WERI-Rb-1 (cell line): ENCODE measurements at places on chromosomes 6 and 20.

DNA sequence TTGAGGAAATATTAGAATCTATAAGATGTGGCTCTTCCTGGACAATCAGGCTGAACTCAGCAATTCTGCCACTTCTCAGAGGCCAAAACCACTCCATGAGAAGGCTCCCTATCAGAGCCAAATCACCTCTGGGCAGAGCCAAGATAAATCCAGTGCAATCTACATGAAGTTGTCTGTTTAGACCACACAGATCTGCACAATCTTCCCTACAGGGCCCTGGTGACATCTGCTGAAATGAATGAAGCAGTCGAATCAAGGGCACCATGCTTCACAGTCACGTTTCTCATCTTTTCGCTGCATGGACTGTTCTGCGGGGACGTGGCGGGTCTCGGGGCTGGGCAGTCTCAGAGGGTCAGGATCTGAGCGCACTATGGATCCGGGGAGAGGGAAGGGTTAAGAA lies 60.1 kb upstream of the CD93 start:
- DNase-seq = no peak

DNA sequence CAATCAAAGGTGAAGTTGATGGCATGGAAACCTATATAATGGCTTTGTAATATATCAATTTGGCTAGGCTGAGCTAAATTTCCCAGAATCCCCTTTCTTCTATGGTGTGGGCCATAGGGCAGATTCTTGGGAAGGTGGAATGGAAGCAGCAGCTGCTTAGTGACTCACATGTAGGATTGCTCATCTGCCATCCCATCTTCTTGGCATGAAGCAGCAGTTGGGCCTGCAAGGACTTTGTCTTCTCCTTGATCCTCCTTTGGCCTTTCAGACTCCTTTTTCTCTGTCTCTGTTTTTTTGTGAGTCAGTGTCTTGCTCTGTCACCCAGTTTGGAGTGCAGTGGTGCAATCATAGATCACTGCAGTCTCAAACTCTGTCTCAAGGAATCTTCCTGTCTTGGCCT lies 52.6 kb upstream of the CEP162 start:
- DNase-seq = no peak

DNA sequence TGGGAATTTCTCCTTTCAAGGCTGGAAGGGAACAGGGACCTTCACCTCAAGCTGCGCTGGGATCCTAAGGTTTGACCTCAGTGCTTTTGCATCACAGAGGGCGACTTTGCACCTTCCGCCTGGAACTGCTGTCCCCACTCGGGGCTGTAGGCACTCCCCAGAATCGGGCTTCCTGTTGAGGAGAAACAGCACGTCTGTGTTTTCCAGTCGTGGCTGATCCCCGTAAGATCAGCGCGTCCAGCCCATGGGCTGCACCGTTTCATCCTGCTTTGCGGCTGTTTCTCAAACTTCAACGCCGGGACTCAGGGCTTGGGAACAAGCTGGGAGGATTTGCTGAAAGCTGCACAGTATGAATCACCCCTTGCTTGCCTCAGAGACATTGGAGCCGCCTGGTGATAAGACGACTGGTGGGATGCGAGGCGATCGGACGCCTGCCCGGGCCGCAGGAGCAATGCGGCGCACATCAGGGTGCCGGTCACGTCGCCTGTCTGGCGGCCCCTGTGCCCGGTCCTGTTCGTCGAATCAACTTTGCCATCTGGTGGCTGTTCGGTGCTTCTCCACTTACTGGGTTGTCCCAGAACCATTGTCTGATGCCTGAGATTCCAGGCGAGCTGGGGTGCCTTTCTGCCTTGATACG lies 53.6 kb upstream of the FRMD1 start:
- DNase-seq = peak; percentile 87

GRCh38 chr20:62487561-62488354 lies 12.0 kb upstream of the GATA5 start:
- DNase-seq = peak; percentile 94

DNA sequence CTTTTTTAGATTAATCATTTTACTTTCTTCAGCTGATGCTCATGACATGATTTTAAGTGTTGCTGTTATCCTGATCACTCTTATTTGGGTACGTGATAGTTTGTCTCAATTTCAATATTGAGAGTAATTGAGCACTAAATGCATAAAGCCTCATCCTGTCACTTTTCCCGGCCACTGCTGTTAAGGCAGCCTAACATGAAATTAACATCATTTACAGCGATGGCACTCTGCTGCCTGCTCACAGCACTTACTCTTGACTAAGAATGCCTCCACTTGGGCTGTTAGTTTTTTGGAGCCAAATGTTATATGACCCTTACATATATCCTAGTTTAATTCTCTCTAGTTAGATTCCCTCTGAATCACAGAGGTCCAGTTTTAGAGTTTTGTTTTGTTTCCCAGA lies 107.3 kb downstream of the SLX4IP start:
- no peak for DNase-seq

DNA sequence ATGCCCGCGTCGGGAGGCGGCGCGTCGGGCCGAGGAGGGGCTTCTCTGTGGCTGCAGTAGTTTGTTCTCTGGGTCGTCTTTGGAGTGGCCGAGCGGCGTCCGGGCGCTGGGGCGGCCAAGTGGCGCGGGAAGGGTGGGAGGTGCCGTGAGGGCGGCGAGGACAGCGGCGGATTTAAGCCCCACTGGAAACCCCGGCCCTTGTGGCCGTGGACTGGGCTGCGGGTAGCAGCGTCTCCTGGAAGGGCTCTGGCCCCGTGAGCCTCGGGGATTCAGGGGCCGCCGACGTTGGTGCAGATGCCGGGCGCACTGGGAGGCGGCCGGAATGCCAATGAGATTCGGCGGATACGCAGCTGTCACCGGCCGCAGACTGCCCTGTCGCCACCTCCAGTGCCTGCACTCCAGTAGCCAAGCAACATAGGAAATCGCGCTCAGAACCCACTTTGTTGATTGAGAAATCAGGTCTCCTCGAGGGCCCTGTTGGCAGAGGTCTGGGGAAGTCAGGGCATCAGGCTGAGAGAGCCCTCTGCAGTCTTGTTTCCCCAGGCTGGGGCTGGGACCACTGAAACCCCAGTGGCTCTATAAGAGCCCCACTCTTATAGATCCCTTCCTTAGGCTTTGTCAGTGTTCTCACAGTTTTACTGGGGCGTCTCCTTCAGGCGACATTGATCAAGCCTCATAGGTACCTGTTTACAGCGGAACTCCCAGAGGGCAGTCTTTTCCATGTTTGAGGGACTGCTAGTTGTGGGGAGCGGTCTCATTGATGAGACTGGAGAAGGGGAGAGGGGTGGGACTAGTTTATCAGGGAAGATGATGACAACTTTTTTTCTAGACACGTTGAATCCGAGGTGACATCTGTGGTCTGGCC lies 642 bp downstream of the GZF1 start:
- DNase-seq = no peak

- no peak for DNase-seq
Measured at GRCh38 chr6:53119349-53119748, 29.3 kb downstream of the GCM1 start.

DNA sequence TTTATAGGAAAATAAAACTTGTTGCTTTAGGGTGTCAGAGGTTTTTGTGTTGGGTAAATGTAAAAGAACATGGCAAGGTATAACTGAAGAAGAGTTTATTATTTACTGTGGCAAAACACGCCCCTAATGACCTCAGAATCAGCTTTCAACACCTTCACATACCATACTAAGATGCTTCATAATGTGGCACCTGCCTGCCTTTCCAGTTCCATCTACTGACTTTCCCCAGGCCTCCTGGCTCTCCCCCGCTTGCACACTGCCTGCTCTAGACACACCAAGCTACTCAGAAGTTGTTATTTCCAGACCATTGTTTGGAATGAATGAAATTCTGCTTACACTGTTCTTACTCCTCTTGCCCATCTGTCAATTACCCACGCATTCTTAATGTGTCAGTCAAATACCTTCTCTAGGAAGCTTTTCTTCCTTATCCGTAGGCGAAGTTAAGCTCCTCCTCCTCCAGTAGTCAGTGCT lies 1.8 kb downstream of the TIAM2 start:
- DNase-seq = no peak

DNA sequence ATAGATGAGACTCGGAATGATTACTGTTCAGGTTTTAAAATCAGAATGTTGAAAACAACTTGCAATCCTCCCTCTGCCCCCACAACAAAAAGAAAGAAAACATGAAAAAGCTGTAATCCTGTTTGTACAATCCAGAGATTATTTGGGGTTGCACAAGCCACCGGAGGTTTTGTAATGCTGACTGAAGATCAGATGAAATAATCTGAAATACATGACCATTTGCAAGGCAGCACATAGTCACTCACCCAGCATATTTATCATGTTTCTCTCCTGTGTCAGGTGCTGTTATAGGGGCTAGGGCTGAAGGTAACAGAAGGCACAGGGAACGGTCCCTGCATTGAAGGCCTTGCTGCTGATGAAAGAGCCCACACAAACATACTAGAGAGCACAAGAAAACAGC lies 85.3 kb downstream of the SIM1 start:
- no peak for DNase-seq

DNA sequence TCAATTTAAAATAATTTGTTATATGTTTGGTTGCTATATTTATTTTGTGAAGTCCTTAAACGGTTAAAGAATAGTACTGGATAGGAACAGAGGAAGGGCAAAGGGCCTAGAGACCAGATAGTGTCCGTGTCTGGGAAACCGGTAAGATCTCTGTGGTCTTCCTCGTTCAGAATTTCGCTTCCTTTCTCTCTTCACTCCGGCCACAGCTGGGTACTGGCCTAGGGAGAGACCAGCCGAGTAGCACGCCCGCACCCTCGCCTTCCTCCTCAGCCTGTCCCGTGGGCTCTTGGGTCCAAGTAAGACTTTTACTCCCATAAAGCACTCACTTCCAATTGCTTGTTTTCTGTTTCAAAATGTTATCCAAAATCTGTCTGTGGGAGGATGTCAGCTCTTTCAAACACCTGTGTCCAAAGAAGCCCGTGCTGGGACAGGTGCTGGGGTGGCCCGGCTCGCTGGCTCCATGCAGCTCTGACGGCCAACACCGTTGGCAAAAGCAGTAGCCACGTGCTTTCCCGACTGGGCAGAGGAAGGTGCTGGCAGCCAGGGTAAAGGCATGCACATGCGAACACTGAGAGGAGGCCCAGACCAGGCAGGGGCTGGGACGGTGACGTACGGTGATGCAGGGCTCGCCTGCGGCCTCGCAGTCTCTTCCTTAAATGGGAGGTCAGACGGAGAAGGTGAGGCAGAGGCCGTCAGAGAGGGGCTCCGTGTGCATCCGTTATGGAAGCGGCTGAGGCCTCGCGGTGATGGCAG lies 112.2 kb downstream of the IRF4 start:
- no peak for DNase-seq

GRCh38 chr20:18304618-18305017 lies 16.3 kb downstream of the ZNF133 start:
- no peak for DNase-seq

DNA sequence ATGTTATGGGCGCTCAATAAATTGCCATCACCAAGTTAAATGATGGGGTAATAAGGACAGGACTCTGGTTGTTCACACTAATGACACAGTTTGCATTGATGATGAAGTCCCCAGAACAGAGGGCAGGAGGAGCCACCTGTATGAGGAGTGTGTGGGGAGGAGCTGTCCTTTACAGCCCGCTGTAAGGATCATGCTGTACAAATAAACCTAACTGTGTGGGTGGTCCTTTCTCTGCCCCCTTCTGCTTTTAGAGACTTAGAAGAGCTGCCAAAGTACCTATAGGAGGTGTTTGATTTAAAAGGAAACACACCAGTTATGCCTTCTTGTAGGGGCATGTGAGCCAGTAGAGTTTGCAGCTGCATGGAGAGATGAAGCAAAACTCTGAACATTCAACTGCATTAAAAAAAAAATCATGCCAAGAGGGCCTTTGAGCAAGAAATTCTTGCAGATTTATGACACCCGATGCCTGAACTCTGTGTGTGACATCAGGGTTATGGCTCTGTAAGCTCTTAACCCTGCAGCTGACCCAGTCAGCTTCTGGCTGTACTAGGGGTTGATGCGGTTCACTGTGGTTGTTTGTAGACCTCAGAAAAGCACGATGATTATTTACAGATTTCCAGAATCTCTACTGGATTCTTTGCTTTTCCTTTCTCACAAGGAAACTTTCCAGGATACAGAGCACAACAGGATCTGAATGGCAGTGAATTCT lies 67.4 kb downstream of the UST start:
- DNase-seq = no peak

DNA sequence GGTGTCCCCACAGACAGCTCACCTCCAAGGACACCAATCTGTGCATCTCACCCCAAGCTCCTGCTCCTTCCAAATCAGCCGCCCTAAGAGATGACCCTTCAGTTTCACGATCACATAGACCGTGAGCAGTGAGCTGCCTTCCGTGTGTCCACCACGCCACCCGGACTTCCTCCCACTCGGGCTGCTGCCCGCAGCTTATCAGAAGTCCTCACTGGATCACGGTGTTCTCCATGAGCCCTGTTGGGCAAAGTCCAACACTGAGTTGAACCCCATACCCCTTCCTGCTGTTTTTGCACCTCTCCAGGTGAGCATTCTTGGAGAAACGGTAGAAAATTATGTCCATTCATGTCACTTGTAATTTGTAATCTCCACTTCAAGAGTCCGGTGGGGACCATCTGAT lies 234.4 kb downstream of the SMOC2 start:
- DNase-seq = no peak

- DNase-seq = no peak
Measured at GRCh38 chr6:110277100-110277665, 81.0 kb downstream of the METTL24 start.
